D341Med (cell line): ENCODE measurements at places on chromosomes 11 and 22.
A peak's percentile ranks its signal among the peaks of the same experiment; 100 is the strongest.

- DNase-seq: peak; percentile 5
Observed at GRCh38 chr22:23526596-23527316, 53.3 kb downstream of the IGLL1 start.

GRCh38 chr11:100315946-100316345, 371.1 kb upstream of the ARHGAP42 start:
- DNase-seq: no peak

GRCh38 chr22:32474635-32475467, at the start of gene FBXO7:
Gene FBXO7, plus strand, starts transcription at chr22:32474811. Its CDS starts 192 bp downstream, at chr22:32475003.
- DNase-seq: peak; percentile 96

DNA sequence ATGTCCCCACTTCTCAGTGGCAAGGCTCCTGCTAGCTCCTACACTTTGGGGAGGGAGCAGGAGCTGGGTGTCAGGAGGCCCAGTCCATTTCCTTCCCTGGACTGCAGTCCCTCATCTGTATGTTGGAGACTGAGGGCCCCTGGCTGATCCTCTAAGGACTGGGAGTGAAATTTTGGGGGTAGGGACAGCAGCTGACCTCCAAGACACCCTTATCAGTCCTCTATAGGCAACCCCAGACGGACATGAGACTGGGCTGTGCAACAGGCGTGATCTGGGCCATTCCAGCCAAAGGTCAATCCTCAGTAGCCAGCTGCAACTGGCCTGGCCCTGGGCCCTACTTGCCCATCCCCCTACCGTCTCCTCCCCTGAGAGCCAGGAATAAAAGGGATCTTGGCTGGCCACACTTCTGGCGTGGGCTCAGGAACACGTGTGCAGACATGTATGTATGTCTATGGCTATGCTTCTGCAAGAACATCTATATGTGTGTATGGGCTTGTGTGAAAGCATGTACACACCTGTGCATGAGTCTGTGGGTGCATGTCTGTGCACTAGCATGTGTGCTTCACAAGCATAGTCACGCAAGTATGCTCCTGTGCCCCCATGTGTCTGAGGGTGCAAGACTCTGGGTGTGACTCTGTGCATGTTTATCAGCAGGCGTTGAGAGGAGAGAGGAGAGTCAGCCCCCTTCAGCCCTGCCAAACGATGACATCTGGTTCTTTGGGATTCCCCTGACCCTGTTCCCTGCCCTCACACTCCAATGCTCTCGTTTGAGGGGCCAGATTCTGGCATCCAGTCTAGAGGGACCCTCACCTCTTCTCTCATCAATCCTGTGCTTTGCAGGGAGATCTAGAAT, 24.6 kb upstream of the DGAT2 start:
- no peak for DNase-seq

- DNase-seq: no peak
Observed at GRCh38 chr22:23845265-23846080, 6.7 kb upstream of the DERL3 start.

DNA sequence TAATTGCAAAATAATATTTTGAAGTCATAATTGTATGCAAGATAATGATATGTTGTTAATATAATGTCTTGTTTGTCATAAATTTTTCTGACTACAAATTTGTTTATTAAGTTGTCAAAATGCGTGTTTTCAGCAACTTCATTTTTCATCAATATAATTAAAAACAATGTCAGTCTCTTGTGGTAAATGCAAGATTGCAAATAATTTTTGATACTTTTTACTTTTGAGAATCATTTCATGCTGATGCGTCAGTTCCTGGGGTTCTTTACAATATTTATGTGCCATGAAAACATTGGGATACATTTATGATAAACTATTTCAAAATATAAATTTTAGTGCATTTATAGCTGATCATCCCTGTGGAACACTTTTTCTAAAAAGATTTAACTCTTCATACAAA, 1504.8 kb downstream of the BRD1 start:
- no peak for DNase-seq

DNA sequence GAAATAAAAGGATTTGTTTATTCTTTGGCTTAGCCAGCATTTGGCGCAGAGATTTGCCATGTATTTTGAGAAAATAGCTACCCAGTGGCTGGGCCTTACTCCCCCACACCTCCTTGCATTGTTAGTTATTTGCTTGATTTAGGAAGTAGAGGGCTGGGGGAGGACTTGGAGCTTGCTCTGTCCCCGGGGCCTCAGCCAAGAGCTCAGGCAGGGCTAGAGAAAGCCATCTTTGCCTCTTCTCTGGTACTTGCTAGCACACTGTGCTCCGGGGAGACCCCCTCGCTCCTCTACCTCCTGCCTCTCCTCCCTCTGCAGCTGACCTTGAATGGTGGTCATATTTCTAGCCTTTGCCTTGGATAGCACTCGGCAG, 93.0 kb downstream of the SCN3B start:
- no peak for DNase-seq

DNA sequence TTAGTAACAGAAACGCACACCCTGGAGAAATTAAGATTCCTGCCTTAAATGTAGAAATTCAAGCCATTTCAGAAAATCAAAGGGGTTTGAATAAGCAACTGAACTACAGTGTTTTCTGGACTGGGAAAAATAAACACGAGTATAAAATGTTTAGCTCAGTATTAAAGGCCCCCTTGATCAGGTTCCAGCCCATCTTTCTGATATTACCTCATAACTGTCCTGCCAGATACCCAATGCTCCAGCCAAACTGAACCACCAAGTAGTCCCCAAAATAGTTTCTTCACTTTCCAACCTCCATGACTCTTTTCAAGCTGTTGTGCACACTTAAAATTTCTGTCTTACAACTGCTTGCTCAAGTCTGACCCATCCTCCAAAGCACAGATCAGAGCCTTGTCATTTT, 54.4 kb downstream of the SERGEF start:
- no peak for DNase-seq

DNA sequence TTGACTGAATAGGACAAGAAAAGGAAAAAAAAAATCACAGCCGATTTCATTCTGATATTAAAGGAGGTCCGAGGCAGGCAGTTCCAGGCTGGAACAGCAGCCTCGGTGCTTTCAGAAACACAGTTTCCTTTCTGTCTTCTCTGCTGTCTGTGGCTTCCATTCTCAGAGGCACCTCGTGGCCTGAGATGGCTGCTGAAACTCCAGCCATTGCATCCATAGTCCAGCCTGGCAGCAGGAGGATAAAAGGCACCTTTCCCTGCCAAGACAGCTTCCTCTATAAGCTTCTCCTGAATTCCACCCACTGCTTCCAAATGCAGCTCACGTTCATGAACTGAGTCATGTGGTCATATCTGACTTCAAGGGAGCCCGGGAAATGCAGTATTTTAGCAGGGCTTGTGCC, 390.5 kb downstream of the TBC1D22A start:
- no peak for DNase-seq

DNA sequence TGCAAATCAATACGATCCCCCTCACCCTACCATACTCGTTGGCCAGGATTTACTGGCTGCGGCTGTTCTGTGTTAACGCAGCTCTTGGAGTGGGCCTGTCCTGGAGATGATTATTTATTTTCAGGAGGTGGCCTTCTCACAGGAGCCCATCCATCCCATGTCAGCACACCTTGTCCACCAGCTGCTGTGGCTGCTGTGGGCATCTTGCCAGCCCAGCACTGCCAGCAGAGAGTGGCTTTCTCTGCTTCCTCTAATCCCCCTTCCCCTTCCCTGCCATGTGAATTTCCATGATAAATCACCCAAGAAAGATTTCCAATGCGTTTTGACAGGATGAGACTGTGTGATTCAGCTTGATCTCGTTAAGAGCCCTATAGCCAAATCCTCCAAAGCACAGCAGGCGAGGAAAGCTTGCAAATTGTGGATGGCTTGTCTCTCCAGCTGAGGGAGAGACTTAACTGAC, 309.1 kb upstream of the C11orf87 start:
- DNase-seq: peak; percentile 66

DNA sequence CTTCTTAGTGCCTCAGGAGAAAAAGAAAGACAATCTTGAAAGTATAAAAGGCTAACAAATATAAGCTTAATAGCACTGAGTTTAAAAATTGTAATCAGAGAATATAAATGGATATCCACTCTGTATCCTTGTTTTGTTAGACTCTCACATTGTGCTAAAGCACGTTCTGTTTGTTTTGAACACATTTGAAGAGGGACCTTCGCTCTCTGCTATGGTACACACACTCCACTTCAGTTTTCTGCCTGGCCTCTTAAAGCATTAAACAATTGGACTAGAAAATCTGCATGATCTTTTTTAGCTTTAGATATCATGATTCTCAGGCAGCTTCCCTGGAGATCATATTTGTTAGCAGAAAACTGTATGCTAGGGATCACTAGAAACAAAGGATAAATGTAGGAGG, 40.3 kb upstream of the PGR start:
- DNase-seq: no peak

DNA sequence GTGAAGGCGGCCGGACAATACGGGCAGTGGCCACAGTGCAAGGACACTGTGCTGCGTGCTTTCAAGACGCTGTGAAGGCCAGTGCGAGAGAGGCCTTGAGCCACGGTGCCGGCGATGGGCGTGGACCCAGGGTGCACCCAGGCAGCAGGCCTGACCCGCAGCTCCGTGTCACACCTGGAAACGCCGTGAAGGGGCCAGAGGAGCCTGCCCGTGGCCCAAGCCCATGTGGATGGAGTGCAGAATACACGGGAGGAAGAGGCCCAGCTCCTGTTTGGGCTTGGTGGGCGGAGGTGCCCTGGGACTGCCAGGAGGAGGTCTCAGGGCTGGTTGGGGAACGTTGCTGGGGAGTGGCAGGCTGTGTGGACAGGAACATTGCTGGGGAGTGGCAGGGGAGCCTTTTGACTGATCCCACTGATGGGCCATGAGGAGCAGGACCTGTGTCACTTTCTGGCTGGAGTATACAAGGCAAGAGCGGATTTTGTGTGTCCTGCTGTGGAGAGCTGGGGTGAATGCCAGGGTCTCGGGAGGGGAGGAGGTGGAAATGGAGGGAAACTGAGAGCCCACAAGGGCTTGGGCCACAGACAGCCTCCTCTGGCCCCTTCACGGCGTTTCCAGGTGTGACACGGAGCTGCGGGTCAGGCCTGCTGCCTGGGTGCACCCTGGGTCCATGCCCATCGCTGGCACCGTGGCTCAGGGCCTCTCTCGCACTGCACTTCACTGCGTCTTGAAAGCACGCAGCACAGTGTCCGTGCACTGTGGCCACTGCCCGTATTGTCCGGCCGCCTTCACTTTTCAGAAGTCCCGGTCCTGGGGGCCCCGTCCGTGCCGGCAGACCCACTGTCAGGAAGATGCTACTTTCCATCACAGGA, 925.4 kb downstream of the BRD1 start:
- peak; percentile 12 for DNase-seq

GRCh38 chr11:72300268-72300667, 56.3 kb upstream of the PHOX2A start:
- DNase-seq: no peak

DNA sequence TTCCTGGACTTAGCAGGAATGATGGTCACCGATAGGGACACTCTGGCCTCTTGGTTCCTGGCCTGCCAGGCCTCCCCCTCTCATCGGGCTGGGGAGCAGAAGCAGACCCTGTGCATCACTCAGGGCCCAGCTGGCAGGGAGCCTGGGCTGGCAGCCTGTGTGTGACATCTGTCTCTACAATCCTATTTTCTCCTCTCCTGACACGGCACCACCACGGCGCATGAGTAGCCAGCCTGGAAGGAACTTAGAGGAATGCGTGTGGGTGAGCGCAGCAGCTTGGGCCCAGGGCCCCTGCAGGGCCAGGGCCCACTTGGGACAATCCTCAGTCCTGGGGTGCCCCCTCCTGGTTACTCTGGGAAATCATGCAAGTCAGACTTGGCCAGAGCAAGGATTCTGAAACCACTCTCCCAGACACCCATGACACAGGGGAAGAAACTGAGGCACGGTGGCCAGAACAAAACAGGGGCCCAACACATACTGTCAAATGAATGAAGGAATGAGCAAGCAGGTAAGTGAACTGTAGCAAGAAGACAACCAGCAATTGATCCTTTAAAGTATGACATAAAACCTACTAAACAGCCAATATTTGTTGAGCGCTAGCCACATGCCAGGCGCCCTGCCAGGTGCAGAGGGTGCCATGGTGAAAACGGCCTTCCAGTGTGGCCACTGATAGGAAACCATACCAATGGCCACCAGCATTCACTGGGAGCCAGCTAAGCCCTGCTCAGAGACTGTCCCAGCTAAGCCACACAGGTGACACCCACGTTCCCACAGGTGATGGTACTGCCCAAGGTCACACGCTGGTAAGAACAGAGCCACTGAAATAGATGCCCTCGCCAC, 13.3 kb downstream of the RSPH14 start:
- DNase-seq: peak; percentile 94

DNA sequence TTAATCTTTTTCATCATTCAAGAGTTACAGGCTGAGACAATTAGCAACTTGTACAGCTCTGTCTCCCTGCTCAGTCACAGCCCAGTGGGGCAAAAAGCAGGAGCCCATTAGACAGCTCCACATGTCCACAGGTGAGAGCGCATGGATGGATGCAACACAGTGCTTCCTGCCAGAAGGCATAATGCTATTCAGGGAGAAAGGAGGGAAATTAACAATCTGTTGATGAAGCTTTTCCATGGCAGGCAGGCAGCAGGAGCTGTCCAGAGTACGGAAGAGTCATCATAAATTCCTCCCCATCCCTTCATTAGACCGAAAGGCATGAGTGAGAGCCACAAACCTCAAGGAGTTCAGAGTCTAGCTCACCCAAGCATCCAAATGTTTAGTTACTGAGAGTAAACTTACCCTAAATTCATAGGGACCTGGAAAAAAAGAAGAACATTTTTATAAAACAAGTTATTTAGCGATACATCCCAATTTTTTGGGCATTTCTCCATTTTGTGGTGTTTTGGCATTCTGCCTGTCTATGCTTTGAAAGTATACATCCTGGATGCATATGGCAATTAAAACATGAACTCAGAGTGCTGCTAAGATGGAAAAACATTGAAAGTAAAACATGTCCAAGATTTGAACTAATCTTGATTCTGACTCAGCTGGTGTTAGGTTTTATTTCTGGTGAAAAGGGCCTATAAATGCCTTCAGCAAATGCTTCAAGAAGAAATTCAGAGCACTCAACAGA, 428.1 kb downstream of the OPCML start:
- DNase-seq: no peak

DNA sequence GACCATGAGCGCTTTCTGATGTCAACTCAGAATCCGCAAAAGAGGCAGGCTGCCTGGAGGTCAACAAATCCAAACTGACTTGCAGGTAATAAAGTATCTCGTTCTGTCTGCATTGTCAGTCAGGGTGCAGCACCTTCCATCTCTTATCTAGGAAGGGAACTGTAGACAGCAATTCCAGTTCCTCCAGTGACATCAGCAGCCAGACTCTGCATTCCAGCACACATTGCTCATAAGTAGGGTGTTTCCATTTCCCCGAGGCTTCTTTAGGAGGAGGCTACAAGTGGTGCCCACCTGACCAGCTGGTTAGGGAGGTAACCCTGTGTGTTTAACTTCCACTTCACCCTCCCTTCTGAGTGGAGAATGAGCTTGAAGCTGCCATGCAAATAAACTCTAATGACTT, 53.3 kb downstream of the NTM start:
- no peak for DNase-seq
